ENCODE measurements at places on chromosomes 7 and 10.

GRCh38 chr10:131757285-131758058 lies 143.3 kb upstream of the PPP2R2D start:
- H3K36me3 ChIP-seq = no peaks in the 10 kb centered on the region
- H3K4me3 ChIP-seq = no peak overlapping the region
- H3K27me3 ChIP-seq = no peaks in the 10 kb centered on the region
- no peak overlapping the region for H3K27ac ChIP-seq
- peaks cover 15% of the 10 kb centered on the region for H3K4me1 ChIP-seq

- no peaks in the 10 kb centered on the region for H3K36me3 ChIP-seq
- DNase-seq = no peak
- no peaks in the 10 kb centered on the region for H3K27me3 ChIP-seq
- no peaks in the 10 kb centered on the region for H3K4me1 ChIP-seq
- H3K4me3 ChIP-seq = no peak overlapping the region
Observed at GRCh38 chr10:23613900-23614299, 175.0 kb downstream of the OTUD1 start.

- DNase-seq = no peak
- H3K4me1 ChIP-seq = no peaks in the 10 kb centered on the region
- H3K36me3 ChIP-seq = no peaks in the 10 kb centered on the region
Observed at GRCh38 chr10:124588736-124589490, 127.3 kb downstream of the LHPP start.

DNA sequence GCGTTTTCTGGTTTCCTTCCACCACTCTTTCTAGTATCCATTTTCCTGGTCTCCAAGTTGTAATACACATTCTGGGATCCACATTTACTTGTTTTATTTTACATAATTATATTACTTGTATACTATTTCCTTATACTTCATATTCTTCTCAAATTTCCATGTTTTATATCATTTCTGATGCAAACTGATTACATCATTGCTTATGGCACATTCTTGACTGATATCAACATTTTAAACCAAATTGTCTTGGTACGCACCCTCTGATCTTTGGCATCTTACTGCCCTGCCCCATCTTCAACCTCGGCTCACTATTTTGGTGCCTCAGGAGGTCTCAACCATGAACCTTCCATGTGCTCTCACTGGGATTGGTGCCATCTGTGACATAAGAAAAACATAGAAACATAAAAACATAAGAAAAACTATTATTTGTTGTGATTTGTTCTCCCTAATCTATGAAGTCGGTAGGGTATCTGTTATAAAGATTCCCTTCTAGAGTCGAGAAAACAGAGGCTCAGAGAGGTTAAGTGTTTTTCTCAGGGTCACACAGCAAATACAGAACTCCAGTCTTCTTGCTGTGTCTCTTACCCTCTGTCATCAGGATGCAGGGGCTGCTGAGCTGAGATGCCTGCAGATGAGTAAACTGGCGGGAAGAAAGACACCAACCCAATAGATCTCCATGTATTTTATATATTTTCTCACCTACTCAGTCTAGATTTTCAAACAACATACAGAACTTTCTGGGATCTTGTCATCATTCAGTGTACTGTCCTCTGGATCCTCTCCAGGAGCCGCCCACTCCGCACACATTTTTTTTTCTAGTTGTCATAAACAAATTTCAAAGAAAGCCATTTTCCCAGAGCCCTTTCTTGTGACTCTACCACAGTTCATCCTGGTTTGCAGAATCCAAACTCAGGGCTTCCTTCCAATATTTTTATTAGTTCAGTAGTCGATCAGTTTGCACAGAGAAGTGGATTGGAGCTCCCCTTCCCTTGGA lies 79.5 kb downstream of the PARP12 start:
- H3K4me1 ChIP-seq = no peaks in the 10 kb centered on the region
- no peak overlapping the region for H3K27ac ChIP-seq
- no peak overlapping the region for H3K4me3 ChIP-seq
- no peak for DNase-seq
- no peaks in the 10 kb centered on the region for H3K36me3 ChIP-seq

- no peak for DNase-seq
- H3K27me3 ChIP-seq = no peaks in the 10 kb centered on the region
- H3K36me3 ChIP-seq = no peaks in the 10 kb centered on the region
- no peak overlapping the region for H3K4me3 ChIP-seq
- H3K4me1 ChIP-seq = no peaks in the 10 kb centered on the region
Observed at GRCh38 chr7:53351681-53352080, 316.2 kb downstream of the POM121L12 start.

- no peaks in the 10 kb centered on the region for H3K27me3 ChIP-seq
- DNase-seq = no peak
- no peak overlapping the region for H3K4me3 ChIP-seq
- H3K27ac ChIP-seq = no peak overlapping the region
- H3K36me3 ChIP-seq = no peaks in the 10 kb centered on the region
- no peaks in the 10 kb centered on the region for H3K4me1 ChIP-seq
Observed at GRCh38 chr10:132349766-132350165, 17.8 kb downstream of the LRRC27 start.

DNA sequence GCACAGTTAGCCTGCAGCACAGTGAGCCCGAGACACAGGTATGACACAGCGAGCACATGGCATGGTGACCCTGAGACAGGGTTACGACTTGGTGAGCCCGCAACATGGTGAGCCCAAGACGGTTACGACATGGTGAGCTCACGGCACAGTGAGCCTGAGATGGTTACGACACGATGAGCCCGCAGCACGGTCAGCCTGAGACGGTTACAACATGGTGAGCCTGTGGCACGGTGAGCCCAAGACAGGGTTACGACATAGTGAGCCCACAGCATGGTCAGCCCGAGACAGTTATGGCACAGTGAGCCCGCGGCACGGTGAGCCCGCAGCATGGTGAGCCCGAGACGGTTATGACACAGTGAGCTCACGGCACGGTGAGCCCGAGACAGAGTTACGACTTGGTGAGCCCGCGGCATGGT lies 156.1 kb downstream of the MAD1L1 start:
- DNase-seq = no peak
- H3K27me3 ChIP-seq = no peaks in the 10 kb centered on the region
- H3K4me1 ChIP-seq = no peaks in the 10 kb centered on the region
- H3K36me3 ChIP-seq = peaks cover 1% of the 10 kb centered on the region

GRCh38 chr7:97019710-97020225 lies 4.9 kb downstream of the DLX5 start:
- H3K27ac ChIP-seq = no peak overlapping the region
- no peaks in the 10 kb centered on the region for H3K36me3 ChIP-seq
- H3K27me3 ChIP-seq = peaks cover 45% of the 10 kb centered on the region
- no peak overlapping the region for H3K4me3 ChIP-seq
- no peak for DNase-seq

DNA sequence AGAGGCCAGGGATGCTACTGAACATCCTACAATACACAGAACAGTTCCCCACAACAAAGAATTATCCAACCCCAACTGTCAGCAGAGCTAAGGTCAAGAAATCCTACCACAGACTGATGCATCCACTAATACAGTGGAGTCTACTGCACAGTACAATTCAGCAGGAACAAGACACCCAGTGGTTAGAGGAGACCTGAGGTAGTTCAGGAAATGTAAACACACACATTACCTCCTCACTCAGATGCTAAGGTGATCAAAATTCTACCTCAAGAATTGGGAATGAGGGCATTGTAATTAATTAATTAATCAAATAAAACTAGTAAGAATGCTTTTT lies 91.4 kb downstream of the ZFAND4 start:
- H3K36me3 ChIP-seq = no peaks in the 10 kb centered on the region
- no peaks in the 10 kb centered on the region for H3K27me3 ChIP-seq
- no peak overlapping the region for H3K4me3 ChIP-seq
- no peak overlapping the region for H3K27ac ChIP-seq

DNA sequence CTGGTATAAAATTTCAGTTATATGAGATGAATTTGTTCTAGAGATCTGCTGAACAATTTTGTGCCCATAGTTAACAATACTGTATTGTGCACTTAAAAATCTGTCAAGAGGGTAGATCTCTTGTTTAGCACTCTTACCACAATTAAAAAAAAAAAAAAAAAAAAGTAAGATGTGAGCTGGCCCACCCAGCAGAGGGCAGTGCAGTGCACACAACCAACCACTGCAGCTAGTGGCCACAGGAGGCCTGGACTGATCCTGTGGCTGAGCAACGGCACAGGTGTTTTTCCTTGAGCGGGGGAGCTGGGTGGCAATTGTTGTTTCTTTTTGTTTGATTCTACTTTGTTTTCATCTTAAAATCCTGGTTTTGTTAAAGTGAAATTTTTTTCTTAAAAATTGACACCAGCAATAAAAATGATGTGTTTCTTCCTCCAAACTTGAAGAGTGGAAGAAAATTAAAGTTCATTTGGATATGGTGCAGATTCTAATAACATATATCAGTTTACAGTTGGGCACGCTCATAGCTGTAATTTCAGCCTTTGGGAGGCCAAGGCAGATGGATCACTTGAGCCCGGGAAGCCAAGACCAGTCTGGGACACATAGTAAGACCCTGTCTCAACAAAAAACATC lies 171.1 kb upstream of the TBX20 start:
- peaks cover 2% of the 10 kb centered on the region for H3K27me3 ChIP-seq
- no peak overlapping the region for H3K27ac ChIP-seq

DNA sequence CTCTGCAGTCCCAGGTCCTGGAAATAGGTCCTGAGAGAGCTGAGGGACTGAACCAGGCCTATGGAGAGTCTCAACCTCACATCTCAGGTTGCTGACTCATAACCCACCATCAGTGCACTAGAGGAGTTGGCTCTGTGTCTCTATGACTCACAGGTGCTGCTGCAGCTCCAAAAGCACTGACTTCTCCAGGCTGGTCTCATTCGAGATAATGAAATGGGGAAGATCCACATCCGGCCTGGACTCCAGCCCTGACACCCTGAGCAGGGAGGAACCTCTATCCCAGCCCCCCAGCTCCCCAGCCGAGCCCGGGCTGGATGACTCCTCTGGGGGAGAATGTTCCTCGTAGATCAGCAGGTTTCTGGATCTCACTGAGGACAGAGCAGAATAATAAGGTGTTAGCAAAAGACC lies 35.5 kb upstream of the DGKI start:
- H3K36me3 ChIP-seq = peaks cover 18% of the 10 kb centered on the region
- no peaks in the 10 kb centered on the region for H3K27me3 ChIP-seq
- no peak overlapping the region for H3K27ac ChIP-seq
- no peak overlapping the region for H3K4me3 ChIP-seq
- DNase-seq = peak; percentile 79

- no peaks in the 10 kb centered on the region for H3K27me3 ChIP-seq
- no peak overlapping the region for H3K4me3 ChIP-seq
- DNase-seq = no peak
- H3K27ac ChIP-seq = no peak overlapping the region
- no peaks in the 10 kb centered on the region for H3K4me1 ChIP-seq
Observed at GRCh38 chr10:24622781-24623301, 100.8 kb downstream of the ARHGAP21 start.

GRCh38 chr10:70295321-70295720 lies 11.5 kb upstream of the NPFFR1 start:
- H3K4me1 ChIP-seq = no peaks in the 10 kb centered on the region
- H3K4me3 ChIP-seq = no peak overlapping the region
- H3K27me3 ChIP-seq = no peaks in the 10 kb centered on the region
- no peaks in the 10 kb centered on the region for H3K36me3 ChIP-seq
- no peak overlapping the region for H3K27ac ChIP-seq

DNA sequence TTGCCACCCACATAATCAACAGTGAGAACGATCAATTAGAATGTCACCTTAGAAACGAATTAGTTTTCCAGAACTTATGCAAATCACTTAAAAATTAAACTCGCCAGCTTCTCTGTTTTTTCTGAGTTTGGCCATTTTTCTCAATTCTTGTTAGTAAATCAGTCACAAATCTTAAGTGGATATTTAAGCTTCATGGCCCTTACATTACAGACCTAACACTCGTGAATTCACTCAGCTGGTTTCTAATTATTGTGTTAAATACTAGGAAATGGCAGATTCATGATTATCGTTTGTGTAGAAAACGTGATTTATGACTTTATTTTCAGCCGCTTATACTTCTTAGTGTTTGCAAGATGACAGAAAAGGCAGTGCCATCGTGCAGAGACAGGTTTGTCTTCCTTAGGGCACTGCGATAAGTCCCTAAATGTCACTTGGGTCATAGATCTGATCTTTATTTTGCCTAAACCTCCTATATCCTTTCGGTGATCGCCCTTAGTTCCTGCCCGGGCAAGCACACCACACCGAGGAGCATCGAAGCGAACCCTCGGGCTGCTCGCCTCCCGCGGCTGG lies 587 bp upstream of the CELF2 start:
- peaks cover 2% of the 10 kb centered on the region for H3K27me3 ChIP-seq
- DNase-seq = no peak
- H3K36me3 ChIP-seq = no peaks in the 10 kb centered on the region
- peak overlapping the region; percentile 1 for H3K4me3 ChIP-seq
- H3K27ac ChIP-seq = peak overlapping the region; percentile 93

DNA sequence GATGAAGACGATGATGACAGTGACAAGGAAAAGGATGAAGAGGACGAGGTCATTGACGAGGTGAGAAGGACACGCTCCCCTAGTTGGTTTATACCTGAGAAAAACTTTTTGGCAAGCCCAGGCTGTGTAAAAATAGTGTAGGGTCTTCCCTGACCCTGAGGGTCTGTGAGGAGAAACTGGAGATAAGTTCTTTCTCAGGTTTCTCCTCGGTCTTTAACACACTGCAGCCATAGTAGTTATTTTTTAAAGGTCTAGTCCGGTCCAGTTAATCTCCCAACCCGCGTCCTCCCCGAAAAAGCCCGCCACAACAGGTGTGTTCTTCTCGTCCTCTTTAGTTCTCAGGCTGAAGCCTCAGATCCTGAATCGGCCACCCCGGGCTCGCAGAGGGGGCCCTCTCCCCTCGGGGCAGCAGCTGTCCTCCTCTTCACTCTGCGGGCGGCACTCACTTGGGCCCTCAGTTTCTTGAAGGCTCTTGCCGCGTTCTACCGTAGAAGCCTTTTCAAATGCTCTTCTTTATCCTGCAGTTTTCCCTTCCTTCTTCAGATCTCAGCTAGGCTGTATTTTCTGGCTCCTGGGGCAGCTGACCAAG lies 411 bp downstream of the BCCIP start:
- no peak overlapping the region for H3K27ac ChIP-seq
- H3K36me3 ChIP-seq = peaks cover 7% of the 10 kb centered on the region
- no peak for DNase-seq
- H3K27me3 ChIP-seq = no peaks in the 10 kb centered on the region
- H3K4me1 ChIP-seq = peaks cover 6% of the 10 kb centered on the region

- peak; percentile 94 for DNase-seq
- H3K36me3 ChIP-seq = no peaks in the 10 kb centered on the region
- peaks cover 22% of the 10 kb centered on the region for H3K4me1 ChIP-seq
- H3K4me3 ChIP-seq = no peak overlapping the region
Observed at GRCh38 chr10:8047452-8048280, 6.8 kb upstream of the GATA3 start.

DNA sequence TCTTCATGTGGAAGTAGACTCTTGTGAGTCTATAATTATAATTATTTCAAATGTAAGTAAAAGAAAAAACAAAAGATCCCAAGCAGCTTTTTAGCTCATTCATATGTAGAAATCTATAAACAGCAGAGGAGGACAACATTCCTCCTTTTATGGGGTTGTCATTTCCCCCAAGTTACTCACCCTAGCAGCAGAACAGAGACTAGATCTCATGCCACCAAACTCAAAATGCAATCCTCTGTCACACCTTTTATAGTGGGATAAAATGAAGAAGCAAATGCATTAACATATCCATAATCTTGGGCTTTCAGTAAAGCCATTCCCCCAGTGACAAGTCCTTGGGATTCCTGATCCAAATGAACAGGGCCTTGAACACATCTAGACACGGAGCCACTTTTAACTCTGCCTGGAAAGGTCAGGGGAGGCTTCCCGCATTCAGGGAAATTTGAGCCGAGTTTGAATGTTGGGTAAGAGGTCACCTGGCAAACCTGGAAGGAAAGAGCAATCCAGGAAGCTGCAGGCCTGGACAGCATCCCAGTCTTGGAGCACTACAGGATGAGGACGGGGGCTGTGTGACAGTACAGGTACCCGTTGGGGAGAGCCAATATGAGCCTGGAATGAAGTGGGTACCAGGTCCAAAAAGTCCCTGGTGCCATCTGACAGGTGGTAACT lies 76.4 kb downstream of the DOCK4 start:
- H3K4me1 ChIP-seq = no peaks in the 10 kb centered on the region
- H3K4me3 ChIP-seq = no peak overlapping the region
- no peak overlapping the region for H3K27ac ChIP-seq
- H3K27me3 ChIP-seq = no peaks in the 10 kb centered on the region
- H3K36me3 ChIP-seq = no peaks in the 10 kb centered on the region
- peak; percentile 38 for DNase-seq
